ENCODE measurements at places on chromosomes 13 and 19. TPM values are rescaled to one million over a fixed set of nuclear protein-coding genes. Genes with fewer than 3 reads are reported as not detected.
A peak's percentile ranks its signal among the peaks of the same experiment; 100 is the strongest.

PSG1 gene
- not detected for total RNA-seq

GPALPP1 gene
- 26.9 TPM for total RNA-seq

SLITRK6 gene
- not detected for total RNA-seq

SPTBN4 gene
- 2.4 TPM for total RNA-seq

ZNF729 gene
- 0.14 TPM for total RNA-seq

IGLON5 gene
- total RNA-seq, result 0.07 TPM

PLIN4 gene
- total RNA-seq, result under 0.01 TPM

TPTE2 gene
- 0.29 TPM for total RNA-seq

TEX26 gene
- not detected for total RNA-seq

CEACAM21 gene
- not detected for total RNA-seq

C13orf42 gene
- total RNA-seq, result not detected

DNA sequence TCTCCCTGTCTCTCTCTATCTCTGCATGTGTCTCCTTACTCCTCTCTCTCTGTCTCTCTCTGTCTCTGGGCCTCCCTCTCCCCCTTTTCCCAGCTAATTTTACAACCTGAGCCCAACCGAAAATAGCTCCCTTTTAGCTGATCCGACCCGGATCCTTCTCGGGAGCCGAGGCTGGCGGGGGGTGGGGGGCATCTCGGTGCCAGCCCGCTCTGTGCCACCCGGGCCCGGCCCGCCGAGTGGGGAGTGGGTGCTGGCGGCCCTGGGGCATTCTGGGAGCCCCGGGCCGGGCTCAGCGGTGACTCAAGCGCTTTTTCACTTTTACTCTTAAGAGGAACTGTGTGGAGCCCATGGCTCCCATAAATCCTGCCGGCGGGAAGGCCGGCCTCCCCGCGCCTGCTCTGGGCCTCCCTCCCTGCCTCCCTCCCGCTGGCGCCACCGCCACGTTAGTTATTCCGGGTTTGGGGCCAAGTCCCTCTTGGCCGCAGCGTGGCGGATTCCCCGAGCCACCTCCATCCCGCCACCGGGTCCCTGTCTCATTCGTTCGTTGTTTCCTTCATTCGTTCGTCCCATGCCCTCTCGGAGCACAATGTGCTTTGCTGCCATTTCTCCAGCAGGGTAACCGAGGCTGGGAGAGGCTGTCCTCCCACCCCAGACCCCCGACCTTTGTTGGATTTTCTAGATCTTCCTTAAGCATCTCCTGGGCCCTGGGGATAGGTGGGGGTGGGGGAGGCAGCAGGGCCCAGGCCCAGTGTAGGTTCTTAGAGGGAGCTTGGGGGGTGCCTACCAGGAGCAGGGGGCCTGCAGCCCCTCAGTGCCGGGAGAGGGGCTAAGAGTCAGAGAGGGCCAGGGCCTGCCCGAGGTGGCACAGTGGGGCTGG is 3.2 kb downstream of the NFIC start:
- DNase-seq, result no peak

DNA sequence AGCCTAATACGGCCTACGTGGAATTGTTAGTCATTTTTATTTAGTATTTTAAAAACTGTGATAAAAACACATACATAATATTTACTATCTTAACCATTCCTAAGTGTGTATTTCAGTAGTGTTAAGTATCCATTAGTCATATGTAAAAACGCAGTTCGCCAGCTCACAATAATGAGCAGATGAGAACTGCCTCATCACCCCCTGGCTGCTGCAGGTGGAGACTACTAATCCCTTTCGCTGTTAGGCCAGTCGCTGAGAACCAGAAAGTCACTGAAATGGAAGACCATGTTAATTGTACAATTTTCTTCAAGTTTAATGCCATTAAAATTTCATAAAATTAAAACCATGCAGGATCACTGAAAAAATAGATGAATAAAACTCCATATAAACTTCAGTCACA is 1.6 kb downstream of the ESD start:
- DNase-seq, result no peak

DNA sequence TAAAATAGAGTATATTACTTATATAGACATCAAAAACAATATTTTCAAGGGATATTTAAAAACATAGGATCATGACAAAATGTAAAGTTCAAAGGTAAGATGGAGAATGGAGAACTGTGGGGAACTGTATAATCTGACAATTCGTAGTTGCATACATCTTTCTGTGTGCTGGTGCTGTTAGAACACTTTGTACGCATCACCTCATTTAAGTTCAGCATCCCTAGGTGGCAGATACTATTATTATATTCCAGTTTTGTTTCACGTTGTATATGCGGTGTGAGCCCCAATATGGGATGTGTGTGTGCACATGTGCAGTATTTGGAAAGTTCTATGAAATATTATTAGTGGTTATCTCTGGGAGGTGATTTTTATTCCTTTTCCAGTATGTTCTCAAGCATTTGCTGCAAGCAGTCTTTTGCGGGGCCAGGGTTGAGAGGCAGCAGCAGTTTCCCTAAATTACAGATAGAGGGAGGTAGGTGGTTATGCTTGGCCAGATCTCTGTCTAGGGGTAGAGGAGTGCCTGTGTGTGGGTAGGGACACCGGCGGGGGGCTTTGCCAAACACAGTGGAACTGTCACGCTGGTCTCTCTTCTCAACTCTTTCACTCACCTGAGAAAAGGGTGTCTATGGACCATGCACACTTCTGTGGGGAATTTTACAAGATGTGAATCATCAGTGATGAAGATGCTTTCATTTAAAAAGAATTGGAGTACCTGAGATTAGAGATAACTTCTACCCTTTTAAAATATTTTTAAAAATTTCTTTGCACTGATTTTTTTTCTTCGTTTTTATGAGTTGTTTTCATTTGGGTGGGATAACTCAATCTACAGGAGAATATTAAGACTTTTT is 55.6 kb upstream of the ALOX5AP start:
- no peak for DNase-seq

DNA sequence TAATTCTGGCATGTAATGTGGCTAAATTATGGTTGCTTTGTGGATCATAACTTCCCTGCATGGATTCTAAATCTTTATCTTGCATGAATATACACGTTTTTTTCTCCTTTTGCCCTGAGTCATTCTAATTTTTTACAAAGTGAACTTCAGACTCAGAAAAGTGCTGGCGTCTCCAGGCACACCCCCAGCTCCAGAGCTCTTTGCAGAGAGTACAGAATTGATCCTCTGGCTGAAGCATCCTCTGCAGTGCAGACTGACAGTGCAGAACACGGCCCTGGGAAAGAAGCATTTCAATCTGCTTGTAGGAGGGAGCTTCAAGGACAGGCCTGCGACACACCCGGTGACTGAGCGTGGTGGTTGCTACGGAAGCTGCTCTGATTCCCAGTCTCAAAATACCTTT is 228.1 kb downstream of the FGF9 start:
- DNase-seq, result no peak

- DNase-seq, result no peak
Observed at GRCh38 chr19:35901055-35901644, 810 bp upstream of the NFKBID start.

- no peak for DNase-seq
Observed at GRCh38 chr13:113452942-113453901, at the start of gene ADPRHL1. Gene ADPRHL1, minus strand, starts transcription at chr13:113453488. Its CDS starts 51 bp downstream, at chr13:113453437.

- DNase-seq, result no peak
Observed at GRCh38 chr13:46229251-46229650, 17.5 kb downstream of the LRRC63 start.

DNA sequence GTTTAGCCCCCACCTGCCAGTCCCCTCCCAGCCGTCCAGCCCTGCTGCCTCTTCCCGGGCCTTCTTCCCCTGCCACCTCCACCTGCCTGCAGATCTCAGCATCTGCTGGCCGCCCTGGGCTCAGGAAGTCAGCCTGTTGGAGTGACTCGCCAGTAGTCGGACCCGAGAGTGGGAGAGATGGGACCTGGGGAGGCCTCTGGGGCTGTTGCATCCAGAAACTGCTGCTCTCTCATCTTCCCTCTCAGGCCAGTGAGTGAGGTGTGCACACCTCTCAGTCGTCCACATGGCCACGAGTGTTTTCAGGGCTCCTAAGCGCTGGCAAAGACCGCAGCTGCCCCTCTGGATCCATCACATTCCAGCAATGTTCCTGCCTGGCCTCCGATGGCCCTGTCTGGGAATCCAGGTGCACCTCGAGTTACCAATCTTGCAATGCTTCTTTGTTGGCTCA is 151.8 kb upstream of the SOX1 start:
- DNase-seq, result no peak

DNA sequence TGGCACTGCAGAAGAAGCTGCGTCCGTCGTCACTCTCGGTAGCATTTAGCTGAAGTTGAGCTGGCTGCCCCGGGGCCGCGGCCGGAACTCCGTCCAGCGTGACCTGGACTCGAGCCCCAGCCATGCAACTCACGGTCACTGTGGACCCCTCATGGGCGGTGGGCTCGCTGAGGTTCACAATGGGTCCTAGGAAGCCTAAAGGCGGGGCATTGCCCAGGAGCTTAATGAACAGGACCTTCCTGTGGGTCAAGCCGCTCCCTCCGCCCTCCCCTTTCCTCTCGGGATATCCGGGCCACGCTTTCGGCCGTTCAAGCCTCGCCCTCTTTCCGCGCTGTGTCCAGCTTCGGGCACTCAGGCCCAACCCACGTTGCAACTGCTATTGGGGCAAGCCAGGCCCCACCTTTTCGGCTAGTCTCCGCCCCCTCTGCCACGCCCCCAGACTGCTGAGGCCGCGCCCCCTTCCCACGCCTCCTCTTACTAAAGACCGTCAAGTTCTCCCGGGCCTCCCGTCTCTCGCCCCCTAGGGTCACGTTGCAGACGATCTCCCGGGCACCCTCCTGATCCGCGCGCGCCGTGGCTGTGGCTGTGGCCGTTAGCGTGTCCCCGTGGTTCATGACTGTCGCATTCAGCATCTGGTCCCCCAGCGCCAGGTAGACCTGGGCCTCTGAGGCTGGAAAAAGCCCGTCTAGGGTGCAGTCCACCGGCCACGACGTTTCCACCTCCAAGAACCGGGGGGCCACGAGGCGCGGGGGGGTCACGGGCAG is 1.4 kb upstream of the RAVER1 start:
- DNase-seq, result peak; percentile 76

DNA sequence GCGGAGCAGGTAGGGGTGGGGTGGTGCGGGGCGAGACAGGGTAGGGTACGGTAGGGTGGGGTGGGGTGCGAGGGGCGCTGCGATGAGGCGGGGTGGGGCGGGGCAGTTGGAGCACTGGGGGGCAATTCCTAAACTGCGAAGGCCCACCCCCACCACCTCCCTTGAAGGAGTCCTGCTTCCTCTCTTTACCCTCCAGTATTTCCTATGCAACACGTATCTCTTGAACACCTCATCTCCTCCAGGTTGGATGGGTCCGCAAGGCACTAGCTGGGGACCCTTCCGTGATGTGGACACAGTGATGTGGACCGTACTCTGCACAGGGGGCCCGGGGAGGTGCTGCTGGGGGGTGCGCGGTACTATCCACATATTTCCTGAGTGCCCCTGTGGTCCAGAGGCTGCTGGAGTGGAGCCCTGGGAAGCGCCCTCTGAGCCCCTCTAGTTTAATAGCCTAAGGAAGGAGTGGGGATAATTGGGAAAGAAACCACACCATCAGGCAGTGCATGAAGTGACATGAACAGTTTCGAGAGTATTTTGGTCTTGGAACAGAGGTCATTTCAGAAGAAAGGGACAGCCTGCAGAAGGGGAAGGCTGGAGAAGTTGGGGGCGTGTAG is 1.1 kb downstream of the IL17D start:
- no peak for DNase-seq

DNA sequence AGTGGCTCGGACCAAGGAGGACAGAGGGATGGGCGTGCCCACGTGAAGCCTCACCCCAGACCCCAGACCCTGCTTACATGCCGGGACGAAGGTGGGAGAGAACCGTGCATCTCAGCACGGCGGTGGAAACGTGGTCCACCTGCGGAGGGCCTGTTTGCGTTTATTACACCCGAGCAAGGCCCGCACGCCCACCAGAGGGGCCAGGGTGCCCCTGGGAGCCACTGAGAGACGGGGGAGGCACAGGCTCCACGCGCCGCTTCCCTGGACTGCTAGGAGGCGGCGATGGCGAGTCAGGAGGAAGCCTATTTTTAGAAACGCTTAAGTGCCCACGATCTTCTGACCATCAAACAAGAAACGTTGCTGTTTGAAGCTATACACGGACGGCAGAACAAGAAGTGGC is 80.7 kb downstream of the ATP11A start:
- DNase-seq, result no peak

DNA sequence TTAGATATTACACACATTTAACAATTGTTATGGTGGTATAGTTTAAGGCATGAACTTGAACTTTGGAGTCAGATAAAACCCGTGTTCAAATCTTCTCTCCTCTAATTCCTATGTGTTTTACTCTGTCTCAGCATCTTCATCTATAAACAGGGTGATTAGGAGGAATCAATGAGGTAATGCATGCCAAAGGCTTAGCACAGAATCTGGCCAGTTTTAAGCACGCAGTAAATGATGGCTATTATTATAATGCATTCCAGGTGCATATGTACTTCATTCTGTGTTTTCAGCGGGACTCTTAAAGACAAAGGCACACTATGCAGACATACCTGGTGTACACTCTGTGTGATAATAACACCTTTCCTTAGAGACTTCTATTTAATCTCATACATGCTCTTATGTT is 88.0 kb upstream of the FRY start:
- DNase-seq, result no peak

- DNase-seq, result no peak
Observed at GRCh38 chr19:21110183-21110582, 28.2 kb downstream of the ZNF714 start.

GRCh38 chr13:97914540-97914939 is 38.9 kb upstream of the IPO5 start:
- DNase-seq, result no peak

DNA sequence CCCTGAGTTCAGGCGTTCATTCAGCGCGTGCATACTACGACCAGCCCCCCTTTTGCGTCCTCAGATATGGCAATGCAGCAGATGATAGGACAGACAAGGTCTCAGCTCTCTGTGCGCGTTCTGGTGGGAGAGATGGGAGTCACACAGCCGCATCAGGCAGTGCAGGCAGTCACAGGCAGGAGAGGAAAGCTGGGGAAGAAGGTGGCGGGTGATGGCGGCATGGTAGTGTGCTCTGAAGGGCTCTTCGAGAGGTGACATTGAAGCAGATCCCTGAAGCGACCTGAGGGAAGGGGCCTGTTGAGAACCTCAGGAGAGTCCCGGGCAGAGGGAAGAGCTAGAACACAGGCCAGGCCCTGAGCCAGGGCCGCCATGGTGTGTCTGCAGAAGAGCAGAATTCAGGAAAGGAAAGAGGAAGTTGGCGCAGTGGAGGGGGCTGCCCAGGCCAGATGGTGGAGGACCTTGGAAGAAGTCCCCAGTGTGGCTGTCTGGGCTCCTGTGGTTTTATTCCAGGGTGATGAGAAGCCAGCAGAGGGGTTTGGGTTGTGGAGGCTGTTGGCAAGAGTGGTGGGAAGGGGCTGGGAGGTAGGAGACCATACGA is 3.5 kb downstream of the USF2 start:
- DNase-seq, result no peak

GRCh38 chr13:106318941-106319411 is 216.5 kb downstream of the EFNB2 start:
- peak; percentile 90 for DNase-seq

GRCh38 chr13:73508841-73509240 is 450.0 kb downstream of the KLF5 start:
- DNase-seq, result no peak

GRCh38 chr13:95564733-95565291 is 12.3 kb downstream of the CLDN10 start:
- DNase-seq, result peak; percentile 67
